Activated CD4-positive, CD25-positive, alpha-beta regulatory T cell treated with anti-CD3 and anti-CD28 coated beads, Interleukin-2, amount 50 U/mL, for 72 hours (primary cell): ENCODE measurements at places on chromosomes 1 and 21.

GRCh38 chr1:105317976-105318375 is 1568.3 kb downstream of the AMY1C start:
- no peak for DNase-seq

- no peak for DNase-seq
These were observed 58.2 kb upstream of the SLC25A33 start for GRCh38 chr1:9481048-9481447.

DNA sequence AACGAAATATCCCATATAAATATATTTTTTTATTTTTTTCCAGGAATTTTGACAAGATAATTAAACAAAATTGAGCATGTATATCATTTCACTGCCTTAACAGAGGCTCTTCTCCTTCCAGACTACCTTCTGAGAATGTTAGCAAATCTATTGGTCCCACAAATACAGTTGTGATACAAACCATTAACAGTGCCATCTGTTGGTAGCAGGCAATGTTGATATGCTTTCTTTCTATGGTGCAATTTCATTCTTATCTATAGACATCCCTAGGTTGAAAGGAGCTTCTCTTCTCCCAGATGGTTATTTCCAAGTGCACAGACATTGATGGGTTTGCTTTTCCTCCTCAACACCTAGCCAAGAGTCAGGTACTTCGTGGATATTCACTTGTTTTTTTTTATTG is 303.6 kb downstream of the USH2A start:
- no peak for DNase-seq

- DNase-seq, result no peak
These were observed 23.0 kb downstream of the CHD5 start for GRCh38 chr1:6157132-6157527.

- no peak for DNase-seq
These were observed 317.2 kb upstream of the NFIA start for GRCh38 chr1:60765204-60765603.

- DNase-seq, result no peak
These were observed 3.2 kb upstream of the KIAA1614 start for GRCh38 chr1:180909462-180909976.

- no peak for DNase-seq
These were observed 10.2 kb downstream of the EEIG2 start for GRCh38 chr1:108570128-108570527.

- DNase-seq, result peak; percentile 44
These were observed 2.0 kb upstream of the ATF3 start for GRCh38 chr1:212606395-212607205.

DNA sequence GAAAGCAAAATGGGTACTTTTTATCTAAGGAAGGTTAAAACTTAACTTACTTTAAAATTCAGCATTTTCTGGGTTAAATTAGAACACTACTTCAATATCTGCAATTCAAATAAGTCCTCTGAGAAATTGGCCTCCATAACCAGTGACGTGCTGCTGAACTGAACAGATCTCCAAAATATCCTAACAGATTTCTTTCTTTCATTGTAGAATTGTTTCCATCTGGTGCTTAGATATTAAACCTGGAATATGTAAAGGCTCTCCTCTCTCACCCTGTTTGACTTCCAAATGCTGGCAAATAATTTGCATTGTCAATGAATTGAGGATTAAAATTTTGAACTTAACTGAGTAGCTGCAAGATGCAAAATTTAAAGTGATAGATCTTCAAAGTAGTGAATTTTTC is 316.9 kb upstream of the CXADR start:
- DNase-seq, result no peak

GRCh38 chr1:40312238-40313205 is 4.6 kb downstream of the COL9A2 start:
- DNase-seq, result peak; percentile 62

GRCh38 chr21:45103971-45104520 is 29.7 kb downstream of the ADARB1 start:
- DNase-seq, result no peak

- no peak for DNase-seq
These were observed 169.9 kb upstream of the CSF3R start for GRCh38 chr1:36652586-36652985.

GRCh38 chr21:26982767-26983166 is 15.9 kb upstream of the ADAMTS5 start:
- no peak for DNase-seq

DNA sequence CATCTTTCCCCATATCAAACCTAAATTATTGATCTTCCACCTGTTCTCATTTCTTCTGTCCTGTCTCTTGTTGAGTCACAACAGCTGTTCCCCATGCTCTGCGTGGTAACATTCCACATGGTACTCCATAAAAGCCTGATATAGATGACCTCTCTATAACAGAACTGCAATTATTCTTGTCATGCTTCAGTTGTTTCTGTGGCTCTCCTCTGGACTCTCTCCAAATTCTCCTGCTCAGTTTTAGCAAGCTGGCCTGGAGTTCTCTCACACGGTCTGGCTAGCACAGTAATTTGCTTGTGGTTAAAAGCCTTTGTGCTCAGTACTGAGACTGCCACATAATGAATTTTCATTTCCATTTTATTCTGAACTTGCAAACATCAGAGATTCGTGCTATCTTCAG is 10.6 kb upstream of the LRRC39 start:
- DNase-seq, result no peak

DNA sequence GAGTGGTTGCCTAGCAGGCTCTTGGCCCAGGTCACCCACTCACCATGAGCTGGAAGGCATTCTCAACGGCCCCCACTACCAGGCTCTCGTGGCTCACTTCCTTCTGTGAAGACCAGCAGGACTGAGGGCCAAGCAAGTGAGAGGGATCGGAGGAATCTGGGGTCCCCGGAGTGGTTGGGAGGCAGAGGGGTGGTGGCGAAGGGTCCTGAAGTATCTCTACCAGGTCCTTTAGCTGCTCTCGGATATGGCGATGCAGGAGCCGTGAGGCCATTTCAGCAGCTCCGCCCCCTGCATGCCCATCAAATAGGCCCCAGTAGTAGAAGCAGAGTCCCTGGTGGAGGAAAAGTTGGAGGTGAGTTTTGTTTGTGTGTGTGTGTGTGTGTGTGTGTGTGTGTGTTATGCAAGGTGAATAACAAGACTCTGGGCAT is 2.4 kb downstream of the PPM1J start:
- DNase-seq, result no peak

DNA sequence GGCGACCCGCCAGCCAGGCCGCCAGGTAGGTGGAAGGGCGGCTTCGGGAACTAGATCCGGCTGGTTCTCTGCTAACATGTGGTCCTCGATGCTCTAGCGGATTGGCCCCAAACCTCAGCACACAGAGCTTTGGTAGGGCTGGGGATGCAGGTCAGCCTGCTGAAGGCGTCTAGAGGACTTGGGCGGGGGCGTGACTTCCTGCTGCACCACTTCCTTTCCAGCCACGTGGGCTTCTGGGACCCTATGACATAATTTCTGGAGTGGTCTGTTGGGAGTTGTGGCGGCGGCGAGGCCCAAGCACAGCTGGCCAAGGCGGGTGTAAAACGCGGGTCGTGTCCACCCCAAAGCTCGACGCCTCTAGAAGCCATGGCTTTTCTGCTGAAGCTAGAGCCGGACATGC is 124.5 kb downstream of the ATF6 start:
- DNase-seq, result no peak

- DNase-seq, result no peak
These were observed 23.2 kb downstream of the OR13G1 start for GRCh38 chr1:247656221-247656875.

GRCh38 chr1:101139821-101140718 is 96.7 kb upstream of the S1PR1 start:
- DNase-seq, result no peak

GRCh38 chr1:160799641-160800040 is 3.7 kb downstream of the LY9 start:
- no peak for DNase-seq

DNA sequence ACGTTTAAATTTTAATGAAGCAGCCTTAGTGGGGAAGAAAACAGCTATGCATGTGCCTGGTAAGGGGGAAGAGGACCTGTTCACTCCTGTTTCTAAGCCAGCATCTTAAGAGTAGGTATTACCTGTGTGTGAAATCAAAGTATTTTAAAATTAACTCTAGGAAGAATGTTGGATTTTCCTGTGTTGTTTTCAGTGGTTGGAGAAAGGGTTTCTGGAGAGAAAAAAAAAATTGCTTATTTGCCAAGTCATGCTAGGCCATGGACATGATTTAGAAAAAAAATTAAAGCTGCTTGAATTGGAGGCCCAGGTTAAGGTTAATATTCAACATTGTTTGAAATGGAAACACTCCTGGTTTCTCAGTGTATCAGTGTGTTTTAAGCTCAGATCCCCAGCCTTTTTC is 42.9 kb upstream of the DNAJC6 start:
- DNase-seq, result no peak

- no peak for DNase-seq
These were observed 15.4 kb upstream of the FRRS1 start for GRCh38 chr1:99781798-99782197.

DNA sequence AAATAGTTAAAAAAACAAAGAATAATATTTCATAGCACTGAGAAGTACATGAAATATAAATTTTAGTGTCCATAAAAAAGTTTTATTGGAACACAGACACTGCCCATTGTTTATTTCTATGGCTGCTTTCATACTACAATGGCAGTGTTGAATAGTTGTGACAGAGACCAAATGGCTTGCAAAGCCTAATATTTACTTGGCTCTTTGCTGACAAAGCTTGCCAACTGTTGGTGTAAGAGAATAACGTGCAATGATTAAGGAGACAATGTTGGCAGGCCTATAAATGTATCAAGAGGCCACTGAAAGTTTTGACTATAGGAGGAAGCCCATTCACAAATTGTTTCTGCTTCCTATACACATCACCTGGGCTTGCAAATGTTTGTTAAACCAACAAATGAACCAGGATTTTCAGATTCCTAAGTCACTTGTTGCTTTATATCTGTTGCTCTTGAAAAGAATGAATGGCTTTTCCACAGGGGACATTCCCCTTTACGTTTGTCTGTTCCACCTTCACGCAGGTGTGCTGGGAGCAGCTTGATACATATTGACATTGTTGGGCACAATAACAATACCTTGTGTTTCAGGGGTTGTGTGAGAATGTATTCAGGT is 5.5 kb upstream of the ST6GALNAC3 start:
- no peak for DNase-seq
